ENCODE measurements at places on chromosomes 13 and 19.

DNA sequence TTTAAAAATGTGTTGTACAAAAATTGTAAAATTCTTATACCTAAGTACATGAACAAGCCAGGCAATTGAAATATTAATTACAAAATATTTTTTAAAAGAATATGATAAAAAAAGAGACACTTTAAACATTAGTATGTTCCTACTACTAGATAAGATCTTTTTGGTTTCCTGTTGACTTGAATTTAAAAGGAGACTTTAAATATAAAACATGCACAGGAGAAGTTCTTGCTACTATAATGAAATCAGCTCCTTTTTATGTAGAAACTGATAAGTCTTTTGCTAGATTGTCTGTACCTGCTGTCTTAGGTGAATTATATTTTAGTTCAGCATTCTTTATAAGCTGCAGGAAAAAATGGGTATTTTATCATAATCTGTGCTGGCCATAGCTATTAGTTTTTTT, 140.2 kb downstream of the TNFSF13B start:
- DNase-seq: no peak

- DNase-seq: no peak
Observed at GRCh38 chr19:16180611-16181010, 4.6 kb upstream of the FAM32A start.

- DNase-seq: no peak
Observed at GRCh38 chr13:26861941-26862340, 101.4 kb upstream of the GPR12 start.

GRCh38 chr19:13610039-13610691, 103.9 kb upstream of the CACNA1A start:
- DNase-seq: no peak

GRCh38 chr13:65275838-65276630, 1954.1 kb downstream of the PCDH9 start:
- no peak for DNase-seq

DNA sequence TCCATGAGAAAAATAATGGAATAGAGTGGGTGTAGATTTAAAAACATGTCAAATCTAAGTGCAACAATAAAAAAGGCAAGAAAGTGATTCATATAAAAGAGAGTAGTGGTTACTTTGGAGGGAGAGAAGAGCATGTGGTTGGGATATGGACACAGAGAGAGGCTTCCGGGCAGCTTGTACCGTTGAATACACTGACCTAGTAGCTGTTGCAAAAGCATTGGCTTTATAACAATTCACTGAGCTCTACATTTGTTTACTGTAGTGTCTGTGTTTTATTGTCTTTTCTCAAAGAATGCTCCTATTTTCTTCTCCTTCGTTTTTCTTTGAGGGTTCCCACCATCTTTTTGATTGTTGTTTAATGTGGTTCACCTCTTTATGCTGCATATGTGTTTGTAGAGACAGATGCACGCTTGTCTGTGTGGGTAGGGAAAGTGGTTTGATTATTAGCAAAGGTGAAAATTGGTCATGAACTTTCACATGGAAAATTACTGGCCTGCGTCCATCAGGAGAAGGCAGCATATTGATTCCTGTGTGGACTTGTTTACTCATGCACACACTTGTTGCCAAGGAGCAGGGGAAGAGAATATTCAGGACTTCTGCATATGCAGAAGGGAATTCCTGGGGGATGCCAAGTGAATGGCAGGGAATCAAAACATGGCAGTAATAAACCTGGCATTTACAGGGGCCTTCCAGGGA, 29.9 kb upstream of the IRS2 start:
- no peak for DNase-seq

DNA sequence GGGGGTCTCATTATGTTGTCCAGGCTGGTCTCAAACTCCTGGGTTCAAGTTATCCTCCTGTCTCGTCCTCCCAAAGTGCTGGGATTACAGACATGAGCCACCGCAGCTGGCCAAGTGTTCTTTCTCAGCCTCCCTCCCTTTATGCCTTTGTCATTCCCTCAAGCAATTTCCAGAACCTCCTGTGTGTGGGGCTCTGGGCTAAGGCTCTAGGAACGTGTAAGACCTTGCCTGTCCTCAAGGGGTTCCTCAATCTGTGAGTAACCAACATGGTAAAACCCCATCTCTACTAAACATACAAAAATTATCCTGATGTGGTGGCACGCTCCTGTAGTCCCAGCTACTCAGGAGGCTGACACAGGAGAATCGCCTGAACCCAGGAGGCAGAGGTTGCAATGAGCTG, 15.5 kb upstream of the SPACA4 start:
- DNase-seq: no peak

- no peak for DNase-seq
Observed at GRCh38 chr19:43439032-43439708, 24.5 kb downstream of the TEX101 start.

DNA sequence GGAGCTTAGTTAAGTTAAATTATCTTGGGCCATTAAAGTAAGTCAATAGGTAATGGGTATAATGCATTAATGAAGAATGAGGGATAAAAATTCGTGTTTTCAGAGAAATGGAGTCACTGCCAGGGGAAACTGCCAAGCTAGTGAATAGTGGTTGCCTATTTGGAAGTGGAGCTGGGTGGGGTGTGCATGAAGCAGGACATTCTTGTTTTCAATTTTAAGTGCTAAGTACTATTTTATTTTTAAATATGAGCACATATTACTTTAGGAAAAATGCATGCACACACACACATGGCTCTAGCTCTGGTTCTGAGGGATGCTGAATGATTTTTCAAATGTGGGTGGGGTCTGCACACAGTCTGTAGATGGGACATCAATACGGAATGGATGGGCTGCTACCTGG, 717.7 kb upstream of the SGCG start:
- no peak for DNase-seq

- no peak for DNase-seq
Observed at GRCh38 chr13:107842562-107843180, 372.7 kb downstream of the LIG4 start.

DNA sequence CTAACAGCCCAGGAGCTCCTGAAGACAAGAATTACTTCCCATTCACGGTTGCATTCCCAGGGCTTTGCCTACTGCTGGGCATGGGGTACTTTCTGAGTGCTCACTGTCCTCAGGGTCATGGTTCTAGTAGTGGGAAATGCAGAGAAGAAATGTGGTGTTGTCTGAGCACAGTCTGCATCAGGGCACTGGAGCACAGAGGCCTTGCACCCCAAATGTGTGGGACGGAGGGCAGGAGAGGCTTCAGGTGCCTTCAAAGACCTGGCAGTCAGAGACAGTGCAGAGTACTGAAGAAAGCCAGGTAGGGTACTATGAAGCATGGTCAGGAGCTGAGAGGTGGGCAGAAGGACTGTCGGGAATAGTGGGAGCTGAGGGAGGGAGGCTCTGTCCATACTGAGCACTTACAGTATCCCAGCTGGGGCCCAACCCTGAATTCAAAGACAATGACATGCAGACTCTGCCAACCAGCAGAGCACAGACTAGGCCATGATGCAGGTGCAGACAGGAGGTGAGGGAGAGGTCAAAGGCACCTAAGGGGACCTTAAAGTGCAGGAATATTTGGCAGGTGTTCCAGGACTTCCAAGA, 144.4 kb downstream of the USP12 start:
- DNase-seq: no peak

DNA sequence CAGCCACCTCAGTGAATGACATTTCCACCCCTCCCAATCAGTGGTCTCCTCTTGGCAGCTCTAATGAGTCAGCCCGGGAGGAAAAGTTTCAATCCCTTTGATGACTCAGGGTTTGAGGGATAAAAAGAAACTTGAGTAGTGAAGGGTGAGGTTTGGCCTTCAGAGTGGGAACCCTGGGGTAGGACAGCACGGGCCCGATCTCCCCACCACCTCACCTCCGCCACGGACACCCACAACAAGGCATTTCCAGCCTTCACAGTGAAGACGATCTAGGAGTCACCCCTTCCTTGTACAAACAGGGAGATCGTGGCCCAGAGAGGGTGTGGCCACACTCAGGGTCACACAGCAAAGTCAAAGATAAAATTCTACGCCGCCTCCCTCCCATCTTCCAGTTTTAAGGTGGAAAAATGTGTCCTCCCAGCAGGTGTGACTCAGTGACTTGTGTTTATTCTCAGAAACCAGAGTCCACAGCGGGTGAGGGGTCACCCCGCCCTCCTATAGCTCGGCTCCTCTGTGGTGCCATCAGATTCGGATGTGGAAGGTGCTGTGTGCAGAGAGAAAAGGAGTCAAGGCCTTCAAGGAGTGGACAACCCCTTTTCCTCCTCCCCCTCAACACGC, 12.3 kb downstream of the CIB3 start:
- no peak for DNase-seq
